ENCODE measurements at places on chromosomes 1 and 21.
A peak's percentile ranks its signal among the peaks of the same experiment; 100 is the strongest.

GRCh38 chr1:192564099-192564498 is 11.5 kb upstream of the RGS1 start:
- no peak for DNase-seq

- DNase-seq, result no peak
These were observed 42.0 kb downstream of the RAB3B start for GRCh38 chr1:51948491-51948915.

DNA sequence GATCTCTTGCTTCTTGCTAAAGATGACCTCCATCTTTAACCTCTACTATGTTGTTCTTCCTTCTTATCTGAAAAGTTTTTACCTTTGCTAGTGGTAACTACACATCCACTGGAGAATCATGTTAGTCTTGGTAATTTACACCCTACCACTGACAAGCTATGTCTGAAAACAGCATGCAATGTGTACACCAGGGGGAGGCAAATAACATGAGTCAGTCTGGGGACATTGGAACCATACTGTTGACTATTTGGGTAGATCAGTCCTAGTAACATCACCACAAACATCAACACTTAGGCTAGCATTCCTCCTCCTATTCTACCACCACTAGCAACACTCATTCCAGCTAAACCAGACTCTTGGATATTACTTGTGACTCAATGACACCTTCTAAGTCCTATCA is 549.0 kb downstream of the KCNT2 start:
- DNase-seq, result no peak

DNA sequence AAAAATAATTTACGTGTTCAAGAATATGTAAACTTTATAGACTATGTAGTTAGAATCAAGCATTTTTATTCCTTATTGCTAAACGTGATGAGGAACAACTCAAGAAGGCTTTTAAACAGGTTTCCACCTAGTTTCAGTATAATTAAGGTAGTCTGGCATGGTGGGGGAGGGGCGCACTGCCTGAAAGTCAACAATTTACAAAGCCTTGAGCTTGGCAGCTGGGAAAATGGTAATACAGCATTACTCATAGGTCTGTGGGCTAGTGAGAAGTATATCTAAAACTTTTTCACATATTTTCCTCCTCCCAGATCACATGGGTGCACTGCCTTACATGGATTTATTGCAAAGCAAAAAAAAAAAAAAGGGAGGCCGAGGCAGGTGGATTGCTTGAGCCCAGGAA is 75.2 kb downstream of the EVI5 start:
- DNase-seq, result no peak

DNA sequence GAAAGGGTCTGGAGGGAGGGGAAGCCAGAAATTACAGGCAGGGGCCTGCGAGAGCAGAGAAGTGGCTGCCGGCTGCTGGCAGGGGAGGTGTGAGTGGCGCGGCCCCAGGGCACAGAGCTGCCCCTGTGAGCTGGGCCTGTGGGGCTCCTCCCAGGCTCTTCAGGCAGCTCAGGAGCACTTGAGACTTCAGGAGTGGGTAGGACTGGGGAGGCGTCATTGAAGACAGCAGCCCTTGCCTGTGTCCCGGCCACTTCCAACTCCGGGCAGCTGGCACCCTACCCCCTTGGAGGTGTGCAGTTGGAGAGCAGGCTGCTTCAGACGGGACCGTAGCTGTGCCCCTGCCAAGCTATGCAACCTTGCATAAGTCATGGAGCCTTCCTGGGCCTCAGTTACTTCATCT is 87.5 kb upstream of the ACTL8 start:
- no peak for DNase-seq

DNA sequence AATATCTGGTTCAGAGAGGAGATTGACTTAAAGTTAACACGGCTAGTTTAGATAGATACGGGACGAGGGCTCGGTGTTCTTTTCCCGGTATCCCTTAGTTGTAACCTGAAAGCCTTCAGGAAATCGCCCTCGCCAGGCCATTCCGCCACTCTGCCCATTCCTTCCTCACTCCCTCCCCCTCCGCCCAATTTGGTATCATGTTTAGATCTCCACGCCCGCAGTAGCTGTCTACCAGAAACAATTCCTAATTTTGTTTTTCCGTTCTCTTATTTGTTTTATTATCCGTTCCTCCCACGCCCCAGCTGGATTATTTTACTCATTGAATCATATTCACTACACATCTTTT is 685 bp upstream of the VAMP4 start:
- peak; percentile 12 for DNase-seq

- DNase-seq, result no peak
These were observed 22.9 kb upstream of the ERO1B start for GRCh38 chr1:236304682-236305081.

DNA sequence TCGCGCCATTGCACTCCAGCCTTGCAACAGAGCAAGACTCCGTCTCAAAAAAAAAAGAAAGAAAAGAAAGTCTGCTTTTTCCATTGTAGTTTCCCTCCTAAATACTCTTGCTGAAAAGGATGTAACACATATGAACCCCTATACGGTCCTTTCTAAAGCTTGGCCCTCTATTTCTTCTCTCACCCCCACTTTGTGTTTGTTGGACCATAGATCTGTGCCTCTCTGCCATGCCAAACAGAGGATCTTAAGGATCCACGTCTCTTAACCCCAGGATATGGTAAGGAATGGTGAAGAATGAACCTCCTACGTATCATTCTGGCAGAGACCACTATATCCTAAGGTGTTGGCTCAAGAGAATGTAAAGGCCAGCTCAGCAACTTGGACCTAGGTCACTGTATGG is 18.7 kb upstream of the LAX1 start:
- DNase-seq, result no peak

- no peak for DNase-seq
These were observed 231.7 kb upstream of the AJAP1 start for GRCh38 chr1:4422504-4423289.

GRCh38 chr1:81978945-81979344 is 178.2 kb downstream of the ADGRL2 start:
- no peak for DNase-seq

DNA sequence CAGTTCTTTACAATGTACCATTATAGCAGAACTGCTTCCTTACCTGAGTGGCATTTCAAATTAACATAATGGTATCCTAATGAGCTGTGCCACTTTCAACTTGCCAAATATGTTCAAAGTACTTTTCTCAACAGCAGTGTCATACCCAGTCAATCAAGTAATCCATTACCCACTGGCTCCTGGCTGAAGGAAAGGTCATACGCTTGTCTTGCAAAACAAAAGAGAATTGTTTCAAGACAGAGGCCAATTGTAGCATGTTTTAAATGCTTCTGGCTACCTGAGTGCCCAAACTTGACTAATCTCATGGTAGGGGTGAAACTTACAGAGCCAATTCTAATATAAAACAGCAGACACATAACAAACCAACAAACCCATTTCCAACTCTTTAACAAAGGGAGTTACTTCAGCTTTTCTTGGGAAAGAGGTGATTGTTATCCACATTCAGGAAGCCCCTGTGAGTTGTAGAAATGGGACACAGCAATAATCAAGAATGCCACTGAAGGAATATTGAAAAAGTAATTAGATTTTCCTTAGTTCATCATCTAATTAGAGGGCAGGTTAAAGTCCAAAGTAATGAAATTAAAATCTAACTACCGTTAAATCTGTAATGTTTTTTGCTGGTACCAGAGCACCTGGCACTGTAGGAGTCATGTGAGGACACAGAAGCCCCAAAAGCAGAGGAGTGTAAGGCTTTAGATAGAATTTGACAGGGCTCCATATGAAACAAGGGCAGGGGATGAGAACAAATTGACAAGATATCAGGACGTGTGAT is 241.9 kb downstream of the RWDD3 start:
- no peak for DNase-seq

DNA sequence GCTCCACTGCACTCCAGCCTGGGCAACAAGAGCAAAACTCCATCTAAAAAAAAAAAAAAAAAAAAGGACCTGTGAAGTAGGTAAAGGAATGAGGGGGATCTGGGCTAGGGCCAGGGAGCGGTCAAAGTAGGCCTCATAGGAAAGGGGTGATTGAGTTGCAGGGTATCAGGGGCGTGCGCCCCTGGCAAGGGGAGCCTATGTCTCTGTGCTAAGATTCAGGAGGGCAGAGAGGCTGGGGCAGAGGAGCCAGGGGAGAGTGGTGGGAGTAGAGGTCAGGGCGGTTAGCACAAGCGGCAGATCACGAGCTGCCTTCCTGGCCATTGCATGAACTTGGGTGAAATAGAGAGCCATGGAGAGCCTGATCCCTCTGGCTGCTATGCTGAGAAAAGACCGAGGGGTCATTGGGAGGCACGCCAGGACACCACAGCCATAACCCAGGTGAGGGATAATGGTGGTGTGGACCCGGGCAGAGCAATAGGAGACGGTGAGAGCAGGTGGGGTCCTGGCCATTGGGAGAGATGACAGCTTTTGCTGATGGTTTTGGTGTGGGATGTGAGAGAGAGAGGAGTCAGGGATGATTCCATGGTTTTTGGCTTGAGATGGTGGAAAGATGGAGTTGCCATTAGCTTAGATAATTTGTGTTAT is 30.6 kb upstream of the CSF1 start:
- no peak for DNase-seq

GRCh38 chr1:27235827-27236226 is 1.4 kb downstream of the WDTC1 start:
- DNase-seq, result no peak

DNA sequence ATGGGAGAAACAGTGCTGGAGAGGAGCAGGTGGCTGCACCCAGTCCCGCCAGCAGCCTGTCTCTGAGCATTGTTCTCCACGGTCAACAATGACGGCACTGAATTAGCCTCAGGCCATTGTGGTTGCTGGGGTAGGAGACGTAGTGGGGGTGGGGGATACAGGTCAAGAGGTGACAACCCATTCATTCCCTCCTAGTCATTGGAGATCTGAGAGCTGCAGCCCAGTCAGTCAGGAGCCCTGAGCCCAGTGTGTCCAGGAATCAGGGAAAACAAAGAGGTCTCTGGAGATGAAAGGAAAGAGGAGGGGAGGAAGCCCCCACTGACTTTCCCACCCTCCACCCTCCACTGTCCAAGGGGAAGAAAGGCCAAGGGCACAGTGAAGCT is 15.3 kb downstream of the SMIM12 start:
- DNase-seq, result no peak

DNA sequence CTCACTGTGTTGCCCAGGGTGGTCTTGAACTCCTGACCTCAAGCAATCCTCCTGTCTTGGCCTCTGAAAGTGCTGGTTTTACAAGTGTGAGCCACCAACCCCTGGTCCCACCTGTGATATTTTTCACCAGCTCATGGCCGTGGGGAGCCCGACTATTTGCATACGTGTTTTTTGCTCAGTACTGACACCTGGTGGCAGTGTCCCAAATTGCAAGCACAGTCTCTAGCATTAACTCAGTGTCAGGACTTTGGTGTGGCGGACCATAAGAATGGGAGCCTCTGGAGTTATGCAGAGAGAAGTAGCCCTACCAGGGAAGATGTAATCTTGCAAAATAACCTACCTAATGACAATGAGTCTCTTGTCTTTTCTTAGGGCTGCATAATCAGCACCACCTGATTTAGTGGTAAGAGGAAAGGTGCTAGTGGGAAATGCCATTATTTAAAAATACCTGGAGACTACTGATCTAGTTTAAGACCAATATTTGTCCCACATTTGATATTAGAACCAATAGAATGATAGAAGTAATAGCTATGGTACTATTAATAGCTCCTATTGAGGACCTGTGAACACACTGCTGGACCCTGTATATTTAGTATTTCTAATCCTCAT is 305.4 kb downstream of the DISC1 start:
- DNase-seq, result no peak

DNA sequence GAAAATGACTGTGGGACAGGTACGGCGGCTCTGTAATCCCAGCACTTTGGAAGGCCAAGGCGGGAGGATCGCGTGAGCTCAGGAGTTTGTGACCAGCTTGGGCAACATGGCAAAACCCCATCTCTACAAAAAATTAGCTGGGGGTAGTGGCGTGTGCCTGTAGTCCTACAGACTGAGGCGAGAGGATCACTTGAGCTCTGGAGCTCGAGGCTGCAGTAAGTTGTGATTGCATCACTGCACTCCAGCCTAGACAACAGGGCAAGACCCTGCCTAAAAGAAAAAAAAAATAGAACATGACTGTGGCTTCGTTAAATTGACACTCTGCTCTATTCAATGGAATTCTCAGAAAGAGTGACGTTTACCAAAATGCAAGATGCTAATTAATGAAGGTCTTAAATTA is 3.9 kb upstream of the DBT start:
- DNase-seq, result no peak

GRCh38 chr1:159015440-159015909 is 5.8 kb downstream of the IFI16 start:
- peak; percentile 15 for DNase-seq

GRCh38 chr1:8211883-8212579 is 105.9 kb upstream of the SLC45A1 start:
- DNase-seq, result no peak

- DNase-seq, result no peak
These were observed 152.2 kb downstream of the CLEC20A start for GRCh38 chr1:178344513-178345091.

DNA sequence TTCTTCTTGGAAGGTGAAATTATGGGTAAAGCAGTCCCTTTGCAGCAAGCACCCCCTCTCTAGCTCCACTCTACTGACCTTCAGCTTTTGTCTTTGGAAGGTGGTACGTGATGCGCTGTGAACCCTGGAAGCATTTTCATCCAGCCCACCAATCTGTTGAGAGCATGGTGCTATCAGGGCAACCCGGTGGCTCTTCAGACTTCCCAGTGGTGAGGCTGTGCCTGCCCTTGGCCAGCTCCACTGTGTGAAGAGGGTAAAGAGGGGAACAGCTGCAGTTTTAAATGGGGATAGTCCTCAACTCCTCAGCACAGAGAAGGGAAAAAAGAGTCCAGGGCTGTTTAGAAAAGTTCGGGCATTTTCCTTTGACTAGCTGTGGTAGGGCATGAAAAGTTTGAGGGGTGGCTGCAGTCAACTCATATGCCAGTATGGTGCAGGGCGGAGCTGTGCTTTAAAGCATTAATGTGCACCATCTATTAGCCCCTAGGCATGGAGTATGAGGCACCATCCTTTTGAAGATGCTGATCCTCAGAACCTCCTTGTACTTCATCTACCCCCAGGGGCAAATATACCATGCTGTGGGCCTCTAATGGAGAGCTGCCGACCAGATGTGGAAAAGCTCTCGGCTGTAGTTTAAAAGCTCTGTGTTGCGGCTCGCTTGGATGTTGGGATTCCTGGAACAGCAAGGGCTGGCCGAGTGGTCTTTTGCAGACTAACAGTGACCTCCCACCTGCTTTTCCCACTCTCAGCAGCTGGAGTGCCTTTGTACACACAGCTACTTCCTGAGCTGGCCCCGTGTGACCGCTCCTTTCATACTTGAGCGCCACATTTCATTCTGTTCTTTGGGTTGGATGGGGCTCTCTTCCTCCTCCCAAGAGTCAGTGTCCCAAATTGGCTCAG is 123.0 kb downstream of the PEX14 start:
- no peak for DNase-seq

- no peak for DNase-seq
These were observed 41.5 kb upstream of the LIN9 start for GRCh38 chr1:226350519-226350865.

- DNase-seq, result no peak
These were observed 262.7 kb upstream of the RGS18 start for GRCh38 chr1:191895462-191896058.

Measured in stimulated activated naive CD4-positive, alpha-beta T cell (primary cell).